ENCODE measurements at places on chromosomes 2 and 18.

DNA sequence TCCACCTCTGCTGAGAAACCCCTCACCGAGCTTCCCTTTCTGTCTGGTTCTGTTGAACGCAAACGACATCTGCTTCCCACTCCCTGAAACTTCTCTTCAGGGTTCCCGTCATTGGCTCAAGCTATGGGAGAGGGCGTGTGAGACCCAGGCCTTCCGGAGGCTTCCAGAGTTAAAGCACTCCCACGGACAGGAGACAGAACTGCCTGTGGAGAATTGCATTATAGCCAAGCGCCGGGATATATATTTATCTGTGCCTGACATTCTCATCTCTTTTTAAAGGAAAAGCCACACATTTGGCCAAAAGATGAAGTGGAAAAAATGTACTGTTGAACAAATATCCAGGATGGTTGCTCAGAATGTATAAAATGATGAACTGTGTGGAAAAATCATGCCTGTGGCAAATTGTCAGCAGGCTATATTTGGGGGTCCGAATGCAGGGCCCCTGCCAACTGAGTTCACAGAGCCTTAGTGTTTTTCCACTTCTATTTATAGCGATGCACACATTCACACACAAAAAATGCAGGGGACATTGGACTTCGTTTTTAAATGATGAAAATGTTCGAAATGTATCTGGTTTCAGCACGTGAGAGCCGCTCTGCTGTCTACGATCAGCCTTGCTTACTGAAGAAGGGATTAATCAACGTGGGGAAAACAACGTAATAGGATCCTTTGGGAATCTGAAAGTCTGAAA, 59.5 kb downstream of the E2F6 start:
- no peak for DNase-seq

- DNase-seq = no peak
Measured at GRCh38 chr2:182950546-182950945, 84.1 kb upstream of the FRZB start.

- DNase-seq = no peak
Measured at GRCh38 chr2:66748939-66749338, 314.0 kb downstream of the MEIS1 start.

- no peak for DNase-seq
Measured at GRCh38 chr2:230889911-230890601, 25.3 kb downstream of the ITM2C start.

GRCh38 chr2:149061133-149061745, 22.7 kb downstream of the LYPD6B start:
- DNase-seq = no peak

- DNase-seq = no peak
Measured at GRCh38 chr18:78772360-78773302, 207.0 kb upstream of the SALL3 start.

DNA sequence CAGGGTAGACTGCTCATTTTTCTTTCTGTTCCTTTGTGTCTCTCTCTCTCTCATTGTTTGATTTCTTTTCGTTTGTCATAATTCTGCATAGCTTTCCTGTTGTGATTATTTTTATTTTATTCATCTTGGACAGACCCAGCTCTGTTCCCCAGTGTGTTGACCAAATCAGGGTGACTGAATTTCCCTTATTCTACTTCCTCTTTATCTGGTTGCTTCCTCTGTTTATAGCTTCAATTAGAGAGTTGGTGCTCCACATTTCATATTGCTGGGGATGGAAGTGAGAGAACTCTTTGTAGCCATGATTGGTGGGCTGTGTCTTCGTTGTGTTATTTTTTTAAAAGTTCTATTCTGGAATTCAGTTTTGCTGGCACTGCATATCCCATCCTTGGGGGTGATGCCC, 19.1 kb downstream of the PROKR1 start:
- DNase-seq = no peak

GRCh38 chr2:150483532-150483931, 3.9 kb downstream of the RND3 start:
- no peak for DNase-seq

DNA sequence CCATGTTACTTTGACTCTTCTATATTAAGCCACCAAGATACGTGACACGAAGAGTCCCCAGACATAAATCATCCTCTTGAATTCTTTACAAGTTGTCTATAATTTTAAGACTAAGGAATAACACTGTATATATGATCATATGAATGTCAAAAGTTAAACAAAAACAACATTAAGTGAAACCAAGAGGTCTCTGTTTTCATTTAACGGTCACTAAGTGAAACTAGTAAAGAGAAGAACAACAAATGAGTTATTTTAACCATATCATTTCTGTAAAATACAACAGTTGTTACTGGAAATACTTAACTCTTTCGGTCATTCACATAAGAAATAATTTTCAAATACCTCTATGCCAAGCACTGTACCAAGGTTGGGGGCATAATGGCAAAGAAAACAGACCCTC, 45.7 kb upstream of the STK17B start:
- DNase-seq = no peak

GRCh38 chr2:31302940-31303563, 69.1 kb downstream of the EHD3 start:
- DNase-seq = no peak

- DNase-seq = no peak
Measured at GRCh38 chr2:206422493-206422892, 20.8 kb upstream of the ADAM23 start.

DNA sequence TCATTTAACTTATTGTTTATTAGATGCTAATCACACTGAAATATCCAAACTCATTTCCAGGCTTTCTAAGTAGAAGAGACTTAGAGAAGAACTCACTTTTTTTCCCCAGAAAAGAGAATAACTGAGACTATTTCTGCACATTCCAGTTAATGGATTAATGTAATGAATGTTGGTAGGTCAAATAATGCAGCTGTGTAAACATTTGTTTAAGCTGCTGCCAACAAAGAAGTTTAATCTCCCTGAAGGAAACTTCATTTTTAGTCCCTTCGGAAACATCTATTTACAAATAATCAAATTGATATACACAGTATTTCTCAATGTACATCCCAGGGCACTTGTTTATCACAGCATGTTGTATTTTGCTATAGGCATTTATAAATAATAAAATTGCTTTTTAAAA, 126.9 kb downstream of the KCNS3 start:
- DNase-seq = peak; percentile 9

DNA sequence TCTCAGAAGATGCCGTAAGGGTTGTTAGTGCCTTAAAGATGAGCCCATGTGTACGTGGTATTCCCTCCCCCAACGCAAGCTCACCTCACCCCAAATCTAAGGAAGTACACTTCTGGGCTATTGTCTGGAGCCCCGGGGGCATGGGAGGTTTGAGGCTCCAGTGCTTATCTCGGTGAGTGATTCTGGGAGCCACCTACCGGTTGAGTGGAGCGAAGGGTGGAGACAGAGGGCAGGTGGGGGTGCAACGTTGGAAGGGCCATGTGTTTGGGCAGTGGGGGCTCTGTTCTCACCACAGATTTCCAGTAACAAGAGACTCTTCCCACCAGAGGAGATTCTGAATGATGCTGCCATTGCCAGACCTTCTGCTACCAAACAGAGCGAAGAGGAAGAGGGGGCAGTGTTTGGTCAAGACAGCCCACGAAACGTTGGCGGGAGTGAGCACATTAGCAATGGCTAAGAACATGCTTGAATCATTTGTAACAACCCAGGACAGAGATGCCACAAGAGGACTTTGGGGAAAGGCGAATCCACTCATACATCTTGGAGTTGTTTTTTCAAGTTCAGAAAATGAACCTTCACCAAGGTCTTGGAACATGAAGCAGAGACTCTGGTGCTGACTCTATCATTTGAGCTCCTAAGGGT, 38.7 kb downstream of the TWIST2 start:
- no peak for DNase-seq

DNA sequence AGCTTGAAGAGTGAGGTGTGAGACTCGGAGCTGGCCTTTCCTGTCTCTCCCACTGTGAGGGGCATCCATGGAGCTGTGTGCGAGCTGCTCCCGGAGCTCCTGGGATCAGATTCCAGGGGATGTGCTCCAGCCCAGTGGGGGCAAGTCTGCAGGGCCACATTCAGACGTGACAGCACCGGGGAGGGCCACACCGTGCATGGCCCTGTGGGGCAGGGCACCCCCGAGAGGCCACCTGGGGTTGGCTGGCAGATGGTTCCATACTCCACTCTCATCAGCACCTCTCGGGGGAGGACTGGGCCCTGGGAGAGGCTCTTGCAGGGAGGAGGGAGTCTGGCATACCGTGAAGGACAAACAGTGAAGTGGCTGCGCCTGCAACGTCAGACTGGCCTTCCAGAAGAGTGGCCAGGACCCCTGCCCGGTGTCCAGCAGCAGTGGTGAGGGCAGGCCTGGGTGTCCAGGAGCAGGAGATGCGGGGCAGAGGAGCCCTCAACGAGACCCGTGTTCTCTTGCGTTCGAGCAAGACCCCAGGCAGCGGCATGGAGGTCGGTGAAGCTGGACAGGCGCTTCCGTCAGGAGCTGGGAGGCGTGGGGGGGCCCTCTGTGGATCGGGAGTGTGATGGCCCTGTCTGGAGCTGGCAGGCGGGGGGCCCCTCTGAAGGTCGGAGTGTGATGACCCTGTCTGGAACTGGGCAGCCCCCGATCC, 84.3 kb downstream of the ASB1 start:
- DNase-seq = no peak

DNA sequence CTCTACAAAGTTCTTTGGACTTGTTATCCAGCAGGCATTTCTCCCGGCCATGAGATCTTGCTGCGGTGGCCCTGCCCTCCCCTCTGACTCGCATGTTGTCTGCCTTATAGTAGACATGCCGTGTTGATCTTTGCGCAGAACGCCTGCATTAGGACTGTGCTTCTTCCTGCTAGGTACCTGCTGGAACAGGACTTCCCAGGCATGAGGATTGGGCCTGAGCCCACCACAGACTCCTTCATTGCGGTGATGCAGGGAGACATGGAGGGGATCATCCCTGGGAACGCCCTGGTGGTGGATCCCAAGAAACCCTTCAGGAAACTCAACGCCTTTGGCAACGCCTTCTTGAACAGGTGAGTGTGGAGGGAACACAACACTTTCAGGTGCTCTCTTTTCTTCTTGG, 10.1 kb downstream of the EHD3 start:
- no peak for DNase-seq

DNA sequence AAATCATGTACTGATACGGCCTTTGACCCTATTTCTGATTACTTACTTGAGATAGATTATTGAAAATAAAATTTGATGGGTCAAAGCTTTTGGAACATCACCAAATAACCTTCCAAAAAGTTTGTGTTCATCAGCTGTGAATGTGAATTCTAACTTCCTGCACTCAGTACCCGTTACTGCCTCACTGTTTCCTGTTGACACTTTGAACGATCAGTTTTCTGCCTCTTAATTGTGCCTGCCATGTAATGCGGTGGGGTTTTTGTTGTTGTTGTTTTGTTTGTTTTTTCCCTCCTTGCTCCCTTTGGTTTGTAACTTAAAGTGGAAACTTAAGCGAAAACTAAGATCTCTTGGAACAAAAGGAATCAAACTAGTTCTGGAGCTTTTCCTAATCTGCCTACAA, 18.9 kb downstream of the ATG16L1 start:
- DNase-seq = no peak

GRCh38 chr2:47208852-47209606, 53.9 kb upstream of the STPG4 start:
- no peak for DNase-seq

DNA sequence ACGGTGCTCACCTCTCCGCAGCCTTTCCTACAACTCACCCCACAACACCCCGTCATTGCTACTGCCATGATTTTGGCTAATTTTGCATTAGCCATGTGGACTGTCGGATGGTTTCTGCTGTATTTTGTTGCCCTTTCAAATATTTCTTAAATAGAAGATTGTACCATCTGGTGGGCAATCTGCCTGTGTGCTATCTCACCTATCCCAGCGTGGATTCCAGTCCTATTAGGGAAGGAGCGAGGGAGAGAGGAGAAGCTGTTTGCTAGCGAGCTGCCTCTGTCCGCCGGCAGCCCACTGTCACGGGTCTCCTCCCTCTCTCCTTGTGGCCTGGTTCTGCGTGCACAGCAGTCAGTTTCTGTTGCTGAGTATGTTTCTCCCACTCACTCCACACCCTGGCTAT, 336.2 kb downstream of the TXNL1 start:
- no peak for DNase-seq

DNA sequence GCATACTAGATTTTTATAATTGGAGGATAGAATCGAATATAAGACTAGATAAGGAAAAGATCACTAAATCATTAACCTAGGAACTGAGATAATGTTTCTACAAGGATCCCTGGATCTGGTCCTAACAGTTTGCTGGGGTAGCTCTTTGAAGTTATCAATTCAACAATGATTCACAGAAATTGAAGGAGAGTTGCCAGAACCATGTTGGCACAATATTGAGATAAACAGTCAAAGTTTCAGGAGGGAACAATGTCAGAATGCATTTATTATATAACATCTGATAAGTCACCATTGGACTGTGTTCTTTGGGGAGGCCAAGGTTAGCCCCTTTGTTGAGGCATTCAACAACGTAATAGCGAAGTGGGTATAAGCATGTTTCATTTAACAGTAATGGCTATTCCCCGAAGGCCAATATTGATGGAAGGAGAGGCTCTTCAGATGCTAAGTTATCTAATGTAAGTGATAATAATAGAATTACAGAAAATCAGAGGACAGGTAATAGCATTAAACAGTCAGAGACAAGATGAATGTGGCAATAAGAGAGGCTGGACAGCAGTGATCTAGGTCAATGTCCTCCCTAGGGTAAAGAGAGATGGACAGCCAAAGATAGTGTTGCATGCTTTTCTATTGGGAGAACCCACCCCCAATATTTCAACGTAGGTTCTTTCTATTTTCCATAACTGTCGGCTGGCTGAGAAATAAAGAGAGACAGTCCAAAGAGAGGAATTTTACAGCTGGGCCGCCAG, 604.8 kb upstream of the GYPC start:
- DNase-seq = no peak

DNA sequence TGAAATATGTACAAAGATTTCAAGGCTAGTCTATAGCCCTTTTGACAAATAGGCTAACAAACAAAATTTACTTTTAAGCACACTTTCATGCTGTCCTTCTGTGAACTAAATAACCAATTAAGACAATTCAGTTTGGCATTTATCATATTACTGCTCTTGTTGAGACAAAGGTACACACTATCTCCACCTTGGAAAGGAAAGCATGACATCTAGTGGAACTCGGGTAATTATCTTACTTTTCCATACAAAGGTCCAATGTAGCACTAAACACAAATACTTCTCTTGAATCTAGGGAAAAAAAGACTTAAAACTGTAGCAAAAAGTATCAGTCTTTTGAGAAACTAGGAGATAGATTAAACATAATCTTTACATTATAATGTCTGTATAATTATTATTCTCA, 125.0 kb upstream of the CD226 start:
- peak; percentile 23 for DNase-seq

DNA sequence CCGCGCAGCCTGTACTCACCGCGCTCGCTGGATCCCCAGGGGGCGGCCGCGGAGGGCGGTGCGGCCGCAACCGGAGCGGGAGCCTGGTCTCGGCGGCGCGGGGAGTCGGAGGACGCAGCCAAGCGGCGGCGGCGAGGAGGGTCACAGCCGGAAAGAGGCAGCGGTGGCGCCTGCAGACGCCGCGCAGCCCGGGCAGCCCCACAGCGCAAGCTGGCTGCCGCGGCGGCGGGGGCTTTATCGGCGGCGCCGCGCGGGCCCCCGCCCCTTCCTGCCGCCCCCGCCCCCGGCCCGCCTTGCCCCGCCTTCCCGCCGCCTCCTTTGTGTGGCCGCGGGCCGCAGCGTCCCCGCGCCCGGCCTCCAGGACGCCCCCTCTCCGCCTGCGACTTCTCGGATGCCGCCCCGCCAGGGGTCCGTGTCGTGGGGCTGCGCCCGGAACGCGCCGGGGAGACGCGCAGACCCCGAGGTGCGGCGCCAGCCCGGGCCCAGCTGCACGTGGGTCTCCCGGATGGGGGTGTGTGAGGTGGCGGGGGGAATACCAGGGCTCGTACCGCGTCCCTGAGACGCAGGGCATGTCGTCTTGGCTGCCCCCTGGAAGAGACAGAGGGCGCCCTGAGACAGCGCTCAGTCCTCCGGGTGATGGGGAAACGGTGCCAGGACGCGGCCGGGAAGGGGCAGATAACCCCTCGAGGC, at the start of gene SERPINE2:
TSS of gene SERPINE2 (minus strand) at position 207 of the 690 bp plus-strand sequence. CDS start 37,386 bp downstream, outside the sequence.
- DNase-seq = peak; percentile 70

Measured in renal pelvis (tissue), 12 donors.